M059J (cell line): ENCODE measurements at places on chromosomes 16 and 17. TPM values are rescaled to one million over a fixed set of nuclear protein-coding genes. Genes with fewer than 3 reads are reported as not detected.

TPPP3 gene
- total RNA-seq: 0.47 and 0.69 TPM in 2 replicates

RBFOX1 gene
- total RNA-seq: 0.07 TPM in 1 of 2 replicates, not detected in the other

SCNN1B gene
- total RNA-seq: not detected in 2 replicates

DNA sequence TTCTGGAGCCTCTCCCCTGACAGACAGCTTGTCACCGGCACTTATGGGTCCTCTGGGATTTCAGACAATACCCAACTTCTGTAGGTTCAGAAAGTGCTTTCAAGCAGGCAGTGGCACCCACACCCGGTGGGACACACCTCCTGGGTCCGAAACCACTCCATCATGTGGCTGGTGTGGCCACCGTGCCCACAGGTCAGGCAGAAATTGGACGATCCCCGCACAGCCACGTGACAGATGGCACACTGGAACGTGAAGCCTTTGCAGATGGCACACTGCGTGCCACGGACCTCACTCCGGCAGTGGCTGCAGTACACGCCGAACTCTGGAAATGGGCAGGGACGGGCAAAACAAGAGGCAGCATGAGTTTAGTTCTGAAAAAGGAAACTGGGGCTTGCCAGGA lies 99.5 kb upstream of the FA2H start:
- DNase-seq: no peak

- DNase-seq: peak; percentile 39
These were observed 4.0 kb upstream of the CLEC10A start for GRCh38 chr17:7084088-7084487.

DNA sequence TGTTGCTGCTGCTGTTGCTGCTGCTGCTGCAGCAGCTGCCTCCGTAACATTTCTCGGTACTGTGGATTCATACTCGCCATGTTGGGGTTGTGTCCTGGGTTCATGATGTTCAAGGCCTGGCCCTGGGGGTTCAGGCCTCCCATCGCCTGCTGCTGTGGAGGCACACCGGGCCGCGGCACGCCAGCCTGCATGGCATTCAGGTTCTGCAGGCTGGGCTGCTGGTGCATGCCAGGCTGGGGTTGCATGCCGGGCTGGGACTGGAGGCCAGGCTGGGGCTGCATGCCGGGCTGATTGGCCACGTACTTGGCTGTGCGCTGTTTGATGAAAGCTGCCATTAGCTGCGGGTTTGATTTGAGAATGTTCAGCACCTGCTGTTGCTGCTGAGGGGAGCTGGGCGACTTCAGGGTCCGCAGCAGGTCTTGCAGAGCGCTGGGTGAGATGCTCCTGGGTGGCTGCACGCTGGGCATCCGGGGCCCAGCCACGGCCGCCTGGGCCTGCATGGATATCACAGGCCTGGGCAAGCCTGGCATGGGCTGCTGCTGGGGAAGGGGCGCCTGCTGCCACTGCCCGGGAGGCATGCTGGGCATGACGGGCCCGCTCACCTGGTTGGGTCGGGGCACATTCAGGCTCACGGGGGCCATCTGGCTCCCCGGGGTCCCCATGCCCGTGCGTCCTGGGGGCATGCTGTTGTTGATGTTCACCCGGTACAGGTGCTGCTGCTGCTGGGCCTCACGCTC lies 11.3 kb upstream of the TRAP1 start:
- DNase-seq: no peak

- no peak for DNase-seq
These were observed 168.9 kb downstream of the CBLN1 start for GRCh38 chr16:49112754-49113153.

DNA sequence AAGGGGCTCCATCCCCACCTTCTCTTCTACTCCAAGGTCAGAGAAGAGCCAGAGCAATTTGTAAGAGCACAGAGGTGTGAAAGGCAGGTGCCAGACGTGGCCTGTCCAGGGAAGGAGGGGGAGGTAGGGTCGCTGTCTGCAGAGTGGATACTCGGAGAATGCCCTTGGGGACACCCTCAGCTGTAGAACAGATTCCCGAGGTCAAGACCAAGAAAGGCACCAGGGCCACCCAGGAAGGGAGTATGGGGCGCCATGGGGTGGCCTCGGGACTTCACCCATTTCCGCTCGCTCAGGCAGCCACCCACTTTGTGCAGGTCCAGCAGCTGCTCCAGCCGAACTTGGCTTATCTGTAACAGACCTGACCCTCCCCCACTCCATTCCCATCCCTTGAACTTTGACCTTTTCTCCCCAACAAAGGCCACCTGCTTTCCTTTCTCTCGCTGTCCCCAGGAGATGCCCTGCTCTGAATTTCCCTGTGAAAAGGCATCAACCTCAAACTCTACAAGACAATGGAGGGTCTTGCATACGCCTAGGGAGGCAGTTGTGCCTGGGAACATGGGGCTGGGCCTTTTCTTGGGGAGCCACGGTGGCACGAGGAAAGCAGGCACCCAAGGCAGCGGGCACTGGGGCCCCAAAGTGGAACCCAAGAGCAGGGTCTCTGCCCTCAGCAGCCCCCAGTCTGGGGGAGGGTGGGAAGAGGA lies 11.3 kb upstream of the AXIN2 start:
- DNase-seq: no peak

DNA sequence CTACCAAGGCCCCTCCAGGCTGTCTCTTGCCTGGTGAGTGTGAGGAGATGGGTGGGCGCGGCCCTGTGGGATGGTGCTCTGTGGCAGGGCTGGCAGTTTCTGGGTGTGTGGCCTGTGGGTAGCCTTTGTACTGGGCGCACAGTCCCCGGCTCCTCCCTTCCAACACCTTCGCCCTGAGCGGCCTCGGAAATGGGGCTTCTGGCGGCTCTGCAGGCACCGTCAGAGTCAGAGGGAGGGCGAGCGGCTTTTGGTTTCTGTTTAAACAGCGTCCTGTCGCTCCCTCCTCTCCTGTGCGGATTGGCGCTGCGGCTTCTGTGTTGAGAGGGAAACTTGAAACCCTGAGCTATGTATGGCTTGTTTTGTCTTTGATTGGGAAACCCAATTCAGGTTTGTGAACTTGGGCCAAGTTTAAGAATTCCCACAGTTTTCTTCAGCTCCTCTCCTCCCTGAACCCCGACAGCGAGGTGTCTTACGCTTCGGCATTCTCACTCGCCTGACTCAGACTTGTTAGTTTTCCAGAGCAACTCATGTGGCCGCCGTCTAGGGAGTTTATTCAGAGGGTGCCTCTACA lies 8.3 kb upstream of the ZNF750 start:
- DNase-seq: no peak
